ENCODE measurements at places on chromosomes 5 and 9.

GRCh38 chr5:116394186-116394867 is 180.3 kb downstream of the SEMA6A start:
- no peak for DNase-seq

DNA sequence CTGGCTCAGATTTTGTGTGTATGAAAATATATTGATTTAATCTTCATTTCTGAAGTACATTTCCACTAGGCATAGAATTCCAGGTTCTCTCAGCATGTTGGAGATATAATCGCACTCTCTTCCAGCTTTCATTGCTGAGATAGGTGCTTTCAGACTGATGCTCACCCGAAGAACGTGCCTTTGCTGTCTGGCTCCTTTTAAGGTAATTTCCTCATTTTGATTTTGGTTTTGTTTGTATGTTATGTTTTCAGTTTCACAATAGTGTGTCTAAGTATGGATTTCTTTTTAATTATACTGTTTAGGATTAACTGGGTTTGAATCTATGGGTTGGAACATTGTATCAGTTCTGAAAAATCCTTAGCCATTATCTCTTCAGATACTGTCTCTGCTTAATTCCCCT is 132.0 kb upstream of the NFIB start:
- DNase-seq: no peak

- no peak for DNase-seq
Observed at GRCh38 chr5:179169836-179170235, 109.7 kb downstream of the ZNF354C start.

DNA sequence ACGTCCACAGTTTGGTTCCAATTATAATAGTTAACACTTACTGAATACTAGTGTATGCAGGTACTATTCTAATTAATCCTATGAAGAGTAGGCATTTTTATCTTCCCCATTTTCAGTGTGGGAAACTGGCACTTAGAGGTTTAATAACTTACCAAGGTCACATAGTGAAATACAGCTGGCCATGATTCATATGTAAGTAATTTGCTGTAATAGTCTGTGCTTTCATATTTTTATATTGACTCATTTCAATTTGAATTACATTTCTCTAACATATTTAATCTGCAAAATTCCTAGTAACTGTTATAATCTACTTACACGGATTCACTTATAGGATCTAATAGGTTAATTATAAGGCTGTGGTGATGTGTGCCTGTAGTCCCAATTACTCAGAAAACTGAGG is 19.4 kb downstream of the CCNH start:
- no peak for DNase-seq

All from CD8-positive, alpha-beta memory T cell (primary cell).